OCI-LY7 (cell line): ENCODE measurements at places on chromosomes 3 and 15.

- no peak for DNase-seq
These were observed 12.6 kb downstream of the ETV5 start for GRCh38 chr3:186096290-186096689.

GRCh38 chr3:4895838-4896237 is 83.4 kb upstream of the BHLHE40 start:
- DNase-seq: no peak

- peak; percentile 11 for DNase-seq
These were observed 137.8 kb downstream of the DMXL2 start for GRCh38 chr15:51484781-51485180.

DNA sequence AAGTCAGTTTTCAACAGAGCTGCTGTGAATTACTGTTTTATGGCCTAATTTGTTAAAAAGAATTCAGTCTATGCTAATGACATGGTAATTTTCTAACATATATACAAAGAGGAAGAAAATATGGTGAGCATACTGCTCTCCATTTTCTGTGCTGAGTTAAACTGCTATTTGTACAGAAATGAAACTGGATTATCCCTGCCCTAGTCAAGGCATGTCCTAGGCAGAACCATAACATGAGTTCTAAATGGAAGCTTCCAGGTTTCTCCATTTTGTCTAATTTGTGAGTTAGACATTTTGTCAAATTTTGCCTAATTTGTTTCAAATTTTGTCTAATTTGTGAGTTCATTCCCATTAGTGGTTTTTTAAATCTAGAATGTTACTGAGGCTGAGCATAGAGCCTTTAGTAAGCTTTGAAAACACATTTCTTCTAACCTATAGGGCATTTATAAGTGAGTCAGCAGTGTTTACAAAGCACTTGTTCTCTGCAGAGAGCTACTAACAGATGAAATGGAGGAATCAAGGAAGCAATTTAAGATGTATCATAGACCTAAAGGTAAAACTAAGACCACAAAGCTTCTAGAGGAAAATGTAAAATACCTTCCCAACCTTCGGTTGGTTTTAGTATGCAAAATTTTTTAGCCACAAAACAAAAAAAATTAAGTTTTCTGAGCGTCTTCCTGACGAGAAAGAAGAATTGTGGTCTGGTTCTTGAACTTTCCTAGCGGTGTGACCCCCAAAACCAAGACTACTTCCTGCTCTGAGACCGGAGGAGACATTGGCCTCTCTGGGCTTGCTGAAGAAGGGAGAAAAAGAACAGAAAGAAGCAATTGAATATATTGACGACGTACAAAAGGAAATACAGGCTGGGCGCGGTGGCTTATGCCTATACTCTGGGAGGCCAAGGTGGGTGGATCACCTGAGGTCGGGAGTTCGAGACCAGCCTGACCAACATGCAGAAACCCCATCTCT is 9.8 kb downstream of the P2RY14 start:
- no peak for DNase-seq

- DNase-seq: no peak
These were observed 72.7 kb downstream of the GSK3B start for GRCh38 chr3:120021523-120021922.

DNA sequence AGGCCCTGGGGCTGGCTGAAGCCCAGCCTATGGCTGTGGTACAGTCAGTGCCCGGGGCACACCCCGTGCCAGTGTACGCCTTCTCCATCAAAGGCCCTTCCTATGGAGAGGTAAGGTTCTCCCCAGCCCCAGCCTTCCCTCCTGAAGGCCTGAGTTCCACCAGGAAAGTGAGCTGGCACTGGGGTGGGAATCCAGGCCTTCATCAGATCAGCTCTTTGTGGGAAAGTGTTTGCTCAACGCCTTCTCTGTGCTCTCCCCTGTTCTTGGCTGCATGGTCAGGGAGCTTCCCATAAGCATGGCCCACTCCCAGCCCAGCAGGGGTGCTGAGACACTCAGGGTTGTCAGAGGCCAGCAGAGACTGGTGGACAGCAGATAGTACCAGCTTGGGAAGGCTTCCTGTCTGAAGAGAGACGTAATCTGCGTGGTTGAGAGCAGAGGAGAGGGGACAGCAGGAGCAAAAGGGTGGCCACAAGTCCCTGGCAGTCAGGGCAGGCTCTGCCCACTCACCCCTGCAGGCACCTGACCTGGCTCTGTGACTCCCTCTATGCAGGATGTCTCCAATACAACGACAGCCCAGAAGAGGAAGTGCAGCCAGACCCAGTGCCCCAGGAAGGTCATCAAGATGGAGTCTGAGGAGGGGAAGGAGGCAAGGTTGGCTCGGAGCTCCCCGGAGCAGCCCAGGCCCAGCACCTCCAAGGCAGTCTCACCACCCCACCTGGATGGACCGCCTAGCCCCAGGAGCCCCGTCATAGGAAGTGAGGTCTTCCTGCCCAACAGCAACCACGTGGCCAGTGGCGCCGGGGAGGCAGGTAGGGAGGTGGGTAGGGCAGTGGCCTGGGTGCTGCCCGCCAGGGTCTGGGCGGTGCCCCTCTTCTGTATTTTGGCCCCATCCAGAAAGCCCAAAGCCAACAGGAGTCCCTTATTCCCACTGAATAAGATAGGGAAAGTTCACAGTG is 38.4 kb downstream of the PML start:
- no peak for DNase-seq

GRCh38 chr3:107464037-107464436 is 58.7 kb upstream of the BBX start:
- no peak for DNase-seq

- no peak for DNase-seq
These were observed 242.1 kb upstream of the TLE3 start for GRCh38 chr15:70339571-70340493.

GRCh38 chr15:78049691-78050440 is 27.6 kb downstream of the TBC1D2B start:
- peak; percentile 53 for DNase-seq

DNA sequence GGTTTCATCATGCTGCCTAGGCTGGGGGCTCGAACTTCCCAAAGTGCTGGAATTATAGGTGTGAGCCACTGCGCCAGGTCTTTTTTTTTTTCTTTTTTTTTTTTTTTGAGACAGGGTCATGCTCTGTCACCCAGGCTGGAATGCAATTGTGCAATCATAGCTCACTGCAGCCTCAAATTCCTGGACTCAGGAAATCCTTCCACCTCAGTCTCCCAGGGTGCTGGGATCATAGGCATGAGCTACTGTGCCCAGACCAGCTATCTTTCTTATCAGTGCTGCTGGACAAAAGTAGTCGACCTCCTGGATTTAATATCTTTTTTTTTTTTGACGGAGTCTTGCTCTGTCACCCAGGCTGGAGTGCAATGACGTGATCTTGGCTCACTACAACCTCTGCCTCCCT is 60.8 kb downstream of the TFDP2 start:
- DNase-seq: no peak

DNA sequence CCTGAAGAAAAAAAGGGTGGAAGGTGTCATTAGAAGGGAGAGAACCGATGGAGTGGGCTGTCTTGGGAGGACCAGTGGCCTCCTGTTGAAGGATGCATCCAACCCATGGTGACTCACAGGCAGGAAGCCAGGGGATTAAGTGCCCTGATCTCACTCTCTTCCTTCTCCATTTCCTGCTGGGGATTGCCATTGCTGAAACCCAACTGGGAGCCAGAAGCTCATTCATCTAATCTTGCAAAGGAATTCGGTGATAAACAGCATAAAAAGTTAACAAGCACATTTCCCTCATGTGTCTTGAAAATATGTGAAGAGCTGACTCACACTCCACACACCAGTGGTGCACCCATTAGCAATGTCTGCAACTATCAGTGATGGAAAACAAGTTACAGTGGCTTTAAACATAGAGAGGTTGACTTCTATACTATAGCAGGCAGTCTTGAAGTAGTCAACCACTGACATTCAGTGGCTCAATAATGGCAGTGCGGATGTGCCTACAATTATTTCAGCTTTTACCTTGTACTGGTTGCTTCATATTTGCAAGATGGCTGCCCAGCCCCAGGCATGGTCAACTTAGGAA is 12.8 kb upstream of the CSRNP1 start:
- DNase-seq: no peak

GRCh38 chr3:179676081-179676480 is 23.2 kb downstream of the USP13 start:
- no peak for DNase-seq

DNA sequence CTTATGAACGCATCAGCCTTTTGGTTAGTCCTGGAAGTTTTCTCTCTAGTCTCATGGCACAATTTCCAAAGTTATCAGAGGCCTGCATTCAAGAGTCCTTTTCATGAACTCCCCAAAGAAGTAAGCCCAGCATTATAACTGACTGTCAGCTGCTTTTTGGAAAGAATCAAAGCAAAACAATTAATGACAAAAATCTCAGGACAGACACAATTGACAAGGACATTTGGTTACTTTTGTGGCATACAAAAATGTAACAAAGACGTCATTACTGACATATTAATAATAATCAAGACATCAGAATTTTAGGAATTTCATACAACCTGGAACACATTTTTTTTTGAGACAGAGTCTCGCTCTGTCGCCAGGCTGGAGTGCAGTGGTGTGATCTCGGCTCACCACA is 21.2 kb downstream of the KATNBL1 start:
- DNase-seq: no peak

DNA sequence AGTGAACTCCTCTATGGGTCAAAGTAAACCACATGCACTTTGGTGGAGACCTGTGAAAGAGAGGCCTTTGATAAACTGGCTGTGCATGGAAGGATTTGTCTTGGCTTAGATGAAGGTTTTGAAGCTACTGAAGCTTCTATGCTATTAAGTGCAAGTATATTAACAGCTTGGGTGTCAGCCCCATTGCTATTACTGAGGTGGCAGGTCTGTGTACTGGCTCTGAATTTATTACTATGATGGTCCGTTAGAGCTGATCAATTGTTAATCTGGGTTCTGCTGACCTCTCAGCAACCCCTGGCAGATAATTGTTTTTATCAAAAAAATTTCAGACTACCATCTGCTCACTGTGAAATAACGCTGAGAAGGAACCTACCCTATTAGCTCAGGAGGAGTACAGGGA is 268.2 kb downstream of the CACNA2D3 start:
- DNase-seq: no peak

DNA sequence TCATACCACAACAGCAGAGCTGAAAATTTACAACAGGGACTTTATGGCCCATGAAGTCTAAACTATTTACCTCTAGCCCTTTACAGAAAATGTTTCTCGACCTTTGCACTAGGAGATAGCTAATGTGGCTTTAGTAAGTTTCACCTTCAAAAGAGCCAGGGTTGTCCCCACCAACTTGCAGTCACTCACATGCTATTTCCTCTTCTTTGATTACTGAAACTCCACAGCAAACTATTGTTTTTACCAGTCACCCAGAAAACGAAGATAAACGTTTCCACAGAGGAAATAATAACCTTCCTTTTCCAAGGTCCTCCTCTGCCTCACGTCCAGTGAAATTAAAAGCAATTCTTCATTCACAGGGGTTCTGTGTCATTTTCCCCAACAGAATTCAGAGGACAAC is 48.2 kb downstream of the WWTR1 start:
- DNase-seq: no peak

GRCh38 chr15:55279746-55280351 is 9.8 kb downstream of the RAB27A start:
- no peak for DNase-seq

GRCh38 chr15:34900748-34901147 is 68.8 kb downstream of the AQR start:
- DNase-seq: no peak

- no peak for DNase-seq
These were observed 65.4 kb downstream of the SERP1 start for GRCh38 chr3:150480877-150481276.

DNA sequence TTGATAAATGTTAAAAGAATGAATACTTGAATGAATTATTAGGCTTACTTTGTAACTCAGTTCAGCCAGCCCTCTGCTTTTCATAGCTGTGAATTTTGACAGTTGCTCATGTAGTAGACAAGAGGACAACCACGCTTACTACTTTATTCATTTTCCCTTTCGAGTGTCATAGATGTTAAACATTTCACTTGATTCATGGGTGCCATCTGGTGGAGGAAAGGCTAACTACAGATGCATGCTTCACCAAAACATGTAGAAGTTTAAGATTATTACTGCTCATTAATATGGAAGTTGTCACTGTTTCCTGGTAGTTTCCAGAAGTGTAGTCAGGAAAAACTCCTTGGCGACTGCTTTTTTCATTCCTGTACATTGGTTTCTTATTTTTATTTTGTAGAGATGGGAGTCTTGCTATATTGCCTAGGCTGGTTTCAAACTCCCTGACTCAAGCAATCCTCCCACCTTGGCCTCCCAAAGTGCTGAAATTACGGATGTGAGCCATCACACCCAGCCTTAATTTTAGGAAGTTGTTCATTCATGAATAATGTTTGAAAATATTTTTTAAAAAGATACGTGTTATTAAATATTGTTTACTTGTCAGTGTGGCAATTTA is 163.2 kb downstream of the B3GALNT1 start:
- DNase-seq: peak; percentile 64

DNA sequence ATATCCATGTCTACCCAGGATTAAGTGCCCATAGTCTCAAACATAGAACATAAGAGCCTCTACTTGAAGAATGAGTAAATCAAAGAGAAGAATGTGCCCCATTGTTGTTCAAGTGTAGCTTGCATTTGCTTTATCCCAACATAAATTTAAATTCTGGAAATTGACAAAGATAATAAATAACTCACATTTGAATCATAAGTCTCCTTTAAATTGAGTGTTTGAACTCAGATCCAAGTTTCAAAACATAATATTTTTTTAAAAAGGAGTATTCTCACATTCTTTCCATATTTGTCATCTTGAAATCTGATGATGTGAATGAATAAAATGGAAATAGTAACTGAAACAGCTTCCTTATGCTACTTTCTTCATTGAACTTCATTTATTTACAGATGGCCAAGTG is 135.2 kb downstream of the MECOM start:
- DNase-seq: no peak

- no peak for DNase-seq
These were observed 238.5 kb downstream of the DOCK3 start for GRCh38 chr3:50913260-50913659.

DNA sequence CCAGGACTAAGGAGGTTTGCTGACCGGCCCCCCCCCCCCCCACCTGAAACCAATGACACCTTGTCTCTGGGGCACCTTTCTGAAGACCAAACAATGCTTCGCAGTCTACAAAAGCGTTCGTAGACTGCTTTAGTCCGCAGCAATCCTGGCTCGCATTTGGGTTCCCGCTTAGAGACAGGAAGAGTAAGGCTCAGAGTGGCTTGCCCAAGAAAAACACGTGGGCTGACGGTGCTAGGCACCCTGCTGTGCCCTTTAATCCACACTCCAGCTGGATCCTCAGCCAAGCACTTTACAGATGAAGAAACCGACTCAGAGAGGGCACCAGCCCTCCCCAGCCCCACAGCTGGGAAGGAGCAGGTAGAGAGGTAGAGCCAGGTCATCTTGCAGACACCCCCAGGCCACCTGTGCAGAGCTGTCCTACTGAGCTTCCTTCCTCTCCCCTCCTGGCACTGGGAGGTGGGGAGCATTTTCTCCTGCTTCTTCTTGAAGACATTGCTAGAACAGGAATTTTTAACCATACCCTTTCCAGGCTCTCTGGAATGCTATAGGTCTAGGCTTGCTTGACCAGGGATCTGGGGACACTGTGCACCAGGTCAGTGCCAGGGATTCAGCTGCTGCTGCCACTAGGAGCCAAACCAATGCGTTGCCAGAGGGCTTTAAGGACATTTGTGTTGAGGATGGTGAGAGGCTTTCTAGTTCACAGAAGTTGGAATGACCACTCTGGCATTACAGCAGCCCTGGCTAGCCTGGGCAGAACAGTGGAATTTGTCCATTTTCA is 1.0 kb upstream of the KLF15 start:
- no peak for DNase-seq
